ENCODE measurements at places on chromosomes 4 and X. TPM values are rescaled to one million over a fixed set of nuclear protein-coding genes. Genes with fewer than 3 reads are reported as not detected.

- DNase-seq: no peak
Measured at GRCh38 chrX:133477986-133478385, 62.7 kb upstream of the GPC4 start.

- no peak for DNase-seq
Measured at GRCh38 chr4:26829018-26829417, 31.6 kb upstream of the STIM2 start.

The FGFRL1 gene
- 16.4 TPM for total RNA-seq

DNA sequence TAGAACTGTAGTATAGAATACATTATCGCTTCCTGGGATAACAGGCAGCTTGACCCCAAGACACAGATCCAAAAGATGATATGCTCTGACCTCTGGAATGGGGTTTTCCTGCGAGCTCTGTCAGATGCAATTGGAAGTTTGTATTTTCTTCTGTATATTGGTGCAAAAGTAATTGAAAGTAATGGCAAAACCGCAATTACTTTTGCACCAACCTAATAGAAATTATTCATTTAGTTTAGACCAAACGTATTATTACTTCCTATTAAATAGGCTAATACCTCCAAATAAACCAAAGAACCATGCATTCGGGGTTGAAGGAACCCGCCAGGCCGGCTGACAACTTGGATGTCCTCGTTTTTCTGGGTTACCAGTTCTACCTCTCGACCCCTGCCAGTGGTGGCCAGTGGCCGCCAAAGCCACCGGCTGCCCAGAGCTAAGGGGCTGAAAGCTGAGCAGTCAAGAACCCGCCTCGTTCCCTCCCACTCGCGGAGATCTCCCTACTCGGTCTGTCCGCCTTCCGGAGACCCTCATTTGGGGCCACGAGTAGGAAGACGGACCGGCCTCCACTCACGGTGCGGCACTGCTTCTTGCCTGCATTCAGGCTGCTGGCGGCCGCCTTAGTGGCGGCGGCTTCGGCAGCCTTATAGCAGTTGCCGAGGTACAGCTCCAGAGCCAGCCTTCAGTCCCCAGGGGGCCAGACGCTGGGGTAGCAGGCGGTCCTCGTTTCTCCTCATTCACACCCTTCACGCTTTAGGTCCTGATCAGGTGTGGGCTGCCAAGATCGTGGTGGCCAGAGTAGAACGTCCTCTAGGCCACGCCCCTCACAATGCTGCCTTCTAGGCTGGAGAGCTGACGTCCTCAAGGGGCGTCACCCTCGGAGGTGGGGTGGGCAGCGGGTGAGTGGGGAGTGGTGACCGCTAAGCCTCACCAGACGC is 121.9 kb downstream of the RBMX2 start:
- no peak for DNase-seq

The C1QTNF7 gene
- total RNA-seq: not detected

DNA sequence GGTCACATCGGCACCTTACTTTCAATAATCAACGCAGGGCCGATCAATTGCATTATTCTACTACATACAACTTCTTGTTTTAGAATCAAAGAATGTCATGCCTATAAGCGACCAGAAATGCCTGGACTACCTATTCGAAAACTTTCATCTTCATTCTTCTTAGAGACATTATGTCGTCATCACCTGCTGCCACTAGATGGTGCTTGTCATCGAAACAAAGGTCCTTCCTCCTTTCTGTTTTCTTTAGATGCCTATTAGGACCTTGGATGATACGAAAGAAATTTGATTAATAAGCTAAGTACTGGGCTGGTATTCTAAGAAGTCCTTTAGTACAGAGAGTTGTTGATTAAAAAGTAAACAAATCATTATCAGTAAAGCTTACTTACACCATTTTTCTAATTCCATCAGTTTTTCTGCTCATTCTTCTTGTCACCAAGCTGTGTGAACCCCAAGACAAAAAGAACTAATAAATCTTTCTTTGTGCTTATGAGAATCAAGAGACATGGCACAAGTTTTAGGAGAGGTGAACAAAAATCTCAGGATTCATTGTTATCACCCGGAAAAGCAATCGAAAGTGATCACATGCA is 154.5 kb upstream of the SLC4A4 start:
- peak; percentile 17 for DNase-seq

- no peak for DNase-seq
Measured at GRCh38 chrX:129793604-129794191, 13.9 kb downstream of the SASH3 start.

GRCh38 chr4:3285558-3286334 is 7.1 kb upstream of the RGS12 start:
- no peak for DNase-seq

GRCh38 chrX:11908371-11908770 is 150.3 kb downstream of the MSL3 start:
- no peak for DNase-seq

DNA sequence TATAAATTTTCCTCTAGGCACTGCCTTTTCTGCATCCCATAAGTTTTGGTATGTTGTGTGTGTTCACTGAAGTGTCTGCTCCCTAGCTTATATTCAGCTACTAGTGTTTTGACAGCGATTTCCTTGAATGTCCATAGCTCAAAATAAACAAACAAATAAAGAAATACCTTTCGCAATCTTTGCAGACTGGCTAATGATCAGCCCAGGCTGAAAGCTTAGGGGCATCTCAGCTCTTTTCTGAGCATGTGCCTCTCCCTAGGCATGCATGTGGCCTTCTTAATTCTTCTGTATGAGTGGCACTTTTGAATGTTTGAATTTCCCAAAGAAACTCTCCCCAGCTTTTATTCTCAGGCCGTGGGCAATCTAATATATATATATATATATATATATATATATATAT is 44.6 kb upstream of the SHROOM4 start:
- no peak for DNase-seq

DNA sequence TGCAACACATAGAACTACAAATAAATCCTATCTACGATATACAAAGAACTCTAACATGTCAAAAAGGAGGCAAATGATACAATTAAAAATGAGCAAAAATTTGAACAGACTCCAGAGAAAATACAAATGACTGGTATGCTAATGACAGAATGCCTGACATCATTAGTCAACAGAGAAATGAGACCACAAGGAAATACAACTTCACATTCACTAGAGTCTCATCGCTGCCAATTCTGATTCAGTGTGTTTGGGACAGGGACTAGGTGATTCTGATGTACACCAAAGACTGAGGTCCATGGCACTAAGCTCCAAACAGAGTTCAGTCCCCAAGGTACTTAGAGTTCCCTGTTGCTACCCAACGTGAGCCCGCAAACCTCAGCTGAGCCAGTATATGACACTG is 23.4 kb downstream of the SLC2A9 start:
- DNase-seq: no peak

GRCh38 chr4:41940834-41941233 is 5.6 kb downstream of the TMEM33 start:
- no peak for DNase-seq

The SOWAHB gene
- total RNA-seq: not detected

DNA sequence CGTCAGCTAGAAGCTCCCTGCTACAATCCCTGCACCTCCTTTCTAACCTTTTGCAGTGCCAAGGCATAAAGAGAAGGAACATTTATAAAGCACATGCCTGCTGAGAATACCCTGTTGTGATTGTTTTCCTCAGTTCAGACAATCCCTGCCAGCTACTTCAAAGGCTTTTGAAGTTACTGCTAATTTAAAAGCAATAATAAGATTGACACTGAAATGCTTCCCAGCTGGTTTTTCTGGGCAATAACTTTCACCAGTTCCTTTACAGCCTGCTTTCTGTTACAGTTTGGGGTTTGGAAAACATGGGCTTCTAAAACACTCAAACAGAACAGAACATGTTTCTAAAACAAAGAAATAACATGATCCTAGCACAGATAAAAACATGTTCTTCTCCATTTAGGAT is 232.3 kb upstream of the CPEB2 start:
- DNase-seq: no peak

DNA sequence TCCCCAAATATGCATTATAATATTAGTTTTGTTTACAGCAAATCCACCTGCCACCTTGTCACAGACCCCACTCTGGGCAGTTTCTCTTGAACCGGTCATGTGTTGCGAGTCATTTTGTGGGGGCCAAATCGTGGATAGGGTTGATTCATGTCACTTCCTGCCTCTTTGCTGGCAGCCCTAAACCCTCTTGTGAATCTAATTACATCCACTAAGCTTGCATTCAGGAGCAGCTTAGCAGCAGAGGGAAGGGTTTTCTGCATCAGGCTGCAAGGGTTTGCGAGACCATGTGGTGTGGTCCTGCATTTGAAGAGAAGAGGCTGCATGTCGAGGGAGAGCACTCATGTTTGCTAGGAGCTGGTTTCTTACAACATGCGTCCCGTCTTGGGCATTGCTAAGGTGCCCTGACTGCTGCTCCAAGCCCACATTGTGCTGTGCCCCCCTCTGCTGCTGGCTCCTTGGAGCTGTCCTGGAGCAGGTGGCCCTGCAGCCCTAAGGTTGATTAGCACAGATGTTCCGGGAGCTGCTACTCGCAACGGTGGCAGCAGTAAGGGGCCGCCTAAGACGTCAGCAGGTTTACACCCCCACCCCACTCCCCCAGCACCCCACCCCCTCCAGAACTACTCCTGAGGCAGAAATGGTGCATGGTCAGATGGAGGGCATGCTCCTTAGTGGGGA is 88.9 kb upstream of the CLDN34 start:
- no peak for DNase-seq

The SMPX gene
- total RNA-seq: not detected

The ENPEP gene
- total RNA-seq: not detected

DNA sequence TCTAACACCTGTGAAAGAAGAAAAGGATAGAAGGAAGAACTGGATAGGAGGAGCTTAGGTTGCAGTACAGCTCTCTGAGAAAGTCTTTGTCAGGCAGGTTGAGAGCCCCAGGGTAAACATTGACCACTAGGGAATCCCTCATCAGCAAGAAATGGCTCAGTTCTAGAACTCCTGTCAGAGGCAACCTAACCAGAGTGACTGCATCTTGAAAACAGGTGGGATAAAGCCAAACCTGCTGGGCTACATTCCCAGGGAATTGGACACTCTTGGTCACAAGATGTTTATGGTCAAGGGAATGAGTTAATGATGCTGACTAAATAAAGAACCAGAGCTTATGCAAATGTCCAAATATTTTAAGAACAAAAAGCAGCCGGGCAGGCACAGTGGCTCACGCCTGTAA is 108.3 kb upstream of the MED14 start:
- DNase-seq: no peak

The MOSPD2 gene
- total RNA-seq: 12.7 TPM

Measured in pulmonary artery endothelial cell (primary cell).